Liver (tissue), 10 donors: ENCODE measurements at places on chromosomes 5 and 9. TPM values are rescaled to one million over a fixed set of nuclear protein-coding genes. Genes with fewer than 3 reads are reported as not detected.

The HINT2 gene
- polyA plus RNA-seq = 117 TPM

GRCh38 chr9:108599571-108599970, 256.2 kb downstream of the ACTL7B start:
- no peak for DNase-seq

GRCh38 chr5:132272311-132273210, 15.1 kb downstream of the PDLIM4 start:
- DNase-seq = peak; percentile 86

The FABP6 gene
- not detected for polyA plus RNA-seq

The RELL2 gene
- polyA plus RNA-seq = 1.2 TPM

- DNase-seq = no peak
These were observed 182.5 kb downstream of the GAPVD1 start for GRCh38 chr9:125444166-125444565.

The GPR150 gene
- polyA plus RNA-seq = 0.17 TPM

DNA sequence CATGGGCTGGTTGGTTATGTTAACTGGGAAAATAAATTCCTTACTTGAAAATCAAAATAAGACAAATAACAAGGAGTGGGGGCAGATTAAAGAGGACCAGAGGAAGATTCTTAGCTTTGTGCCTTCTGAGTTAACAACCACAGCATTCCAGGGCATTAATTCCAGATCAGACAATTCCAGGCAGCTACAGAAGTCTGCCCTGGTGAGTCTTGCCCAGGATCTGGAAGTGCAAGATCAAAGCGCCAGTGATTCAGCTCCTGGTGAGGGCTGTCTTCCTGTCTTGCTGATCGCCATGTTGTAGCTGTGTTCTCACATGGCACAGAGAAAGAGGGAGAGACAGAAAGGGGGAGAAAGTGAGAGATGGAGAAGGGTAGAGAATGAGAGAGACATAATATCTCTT, 65.6 kb downstream of the ANXA2R start:
- DNase-seq = no peak

- no peak for DNase-seq
These were observed 823.3 kb upstream of the NUDT12 start for GRCh38 chr5:104385906-104386305.

The ZDHHC21 gene
- polyA plus RNA-seq = 2.1 TPM

The ISL1 gene
- polyA plus RNA-seq = not detected

DNA sequence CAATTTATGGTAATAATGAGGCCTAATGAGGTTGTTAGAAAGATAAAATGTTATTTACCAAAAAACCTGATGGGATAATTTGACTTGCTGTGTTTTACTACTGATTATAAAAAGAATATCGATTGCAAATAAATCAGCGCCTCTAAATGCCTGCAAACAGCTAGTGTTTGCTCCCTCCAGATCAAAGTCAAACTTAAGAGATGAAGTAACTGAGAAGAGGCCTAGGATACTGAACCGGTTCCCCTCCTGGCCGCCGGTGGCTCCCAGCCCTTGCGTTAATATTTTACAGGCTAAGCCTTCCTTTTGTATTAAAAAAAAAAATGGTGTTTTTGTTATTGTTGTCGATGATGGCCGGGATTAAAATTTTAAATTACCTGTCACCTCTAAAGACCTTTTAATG, 2.6 kb downstream of the IRX1 start:
- DNase-seq = no peak

- no peak for DNase-seq
These were observed 141.0 kb downstream of the SSBP2 start for GRCh38 chr5:81609810-81610375.

DNA sequence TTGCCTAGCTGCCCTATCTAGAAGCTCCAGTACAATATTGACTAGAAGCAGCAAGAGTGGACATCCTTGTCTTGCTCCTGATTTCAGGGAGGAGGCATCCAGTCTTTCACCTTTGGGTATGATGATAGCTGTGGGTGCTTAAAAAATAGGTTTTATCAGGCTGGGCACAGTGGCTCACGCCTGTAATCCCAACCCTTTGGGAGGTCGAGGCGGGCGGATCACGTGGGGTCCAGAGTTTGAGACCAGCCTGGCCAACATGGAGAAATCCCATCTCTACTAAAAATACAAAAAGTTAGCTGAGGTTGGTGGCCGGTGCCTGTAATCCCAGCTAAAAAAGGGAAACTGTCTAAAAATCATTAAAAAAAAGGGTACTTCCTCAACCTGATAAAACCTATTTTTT, 2.0 kb upstream of the CAMSAP1 start:
- DNase-seq = no peak

- no peak for DNase-seq
These were observed 73.2 kb downstream of the UBAP1 start for GRCh38 chr9:34252016-34252415.

GRCh38 chr5:9617221-9617620, 12.9 kb downstream of the TAS2R1 start:
- no peak for DNase-seq

The MYOT gene
- polyA plus RNA-seq = 0.36 TPM

GRCh38 chr9:73059247-73059646, 92.4 kb upstream of the ANXA1 start:
- DNase-seq = no peak

DNA sequence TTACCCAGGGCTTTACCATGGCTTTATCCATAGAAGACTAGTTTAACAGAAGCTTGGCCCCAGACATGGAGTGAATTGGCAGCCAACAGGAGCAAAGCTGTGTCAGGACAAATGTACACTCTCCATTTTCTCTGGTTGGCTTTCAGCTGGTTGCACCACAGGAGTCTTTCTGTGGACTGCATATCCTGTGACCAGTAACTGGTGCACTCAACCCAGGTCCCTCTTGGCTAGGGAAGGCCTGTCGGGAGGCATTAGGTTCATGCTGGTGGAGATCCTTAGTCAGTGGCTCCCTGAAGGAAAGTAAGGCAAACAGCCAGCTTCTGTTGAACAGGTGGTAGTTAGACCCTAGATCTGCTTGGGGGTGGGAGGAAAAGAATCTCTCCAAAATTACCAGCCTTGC, 146.9 kb upstream of the TLX3 start:
- DNase-seq = no peak

DNA sequence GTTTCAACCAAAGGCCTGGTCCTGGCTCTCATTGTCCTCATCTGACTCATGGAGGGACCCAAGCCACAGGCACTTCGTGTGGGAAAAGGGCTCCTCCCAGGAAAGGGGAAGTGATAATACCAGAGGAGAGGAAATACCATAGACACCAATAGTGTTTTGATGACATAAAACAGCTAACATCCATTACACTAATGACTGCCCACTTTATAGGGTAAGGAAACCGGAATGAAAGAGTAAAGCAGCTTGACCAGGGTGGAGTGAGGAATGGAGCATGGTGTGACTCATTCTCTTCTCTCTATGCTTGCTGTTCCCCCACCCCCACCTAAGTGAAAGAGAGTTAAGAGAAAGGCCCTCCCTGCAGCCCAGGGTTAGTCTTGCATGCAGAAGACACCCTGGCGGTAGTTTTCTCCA, 67.4 kb upstream of the HRH2 start:
- DNase-seq = no peak

The CAMK4 gene
- polyA plus RNA-seq = 0.27 TPM

DNA sequence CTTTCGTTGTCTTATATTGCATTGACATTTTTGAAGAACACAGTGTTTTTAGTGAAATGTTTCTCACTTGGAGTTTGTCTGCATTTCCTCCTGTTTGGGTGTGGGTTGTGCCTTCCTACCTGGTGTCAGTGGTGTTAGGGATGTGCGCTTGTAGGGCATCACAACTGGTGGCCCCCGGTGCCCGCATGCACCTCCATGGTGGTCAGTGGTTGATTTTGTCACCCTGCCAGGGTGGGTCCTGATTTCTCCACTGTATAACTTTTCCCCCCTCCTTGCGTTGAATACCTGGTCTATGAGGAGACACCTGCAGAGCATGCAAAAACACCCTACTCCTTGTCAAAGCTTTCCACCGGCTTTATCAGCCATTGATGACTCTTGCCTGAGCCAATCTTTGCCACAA, 132.9 kb downstream of the BARX1 start:
- DNase-seq = no peak

GRCh38 chr9:98391406-98391805, 136.0 kb upstream of the TBC1D2 start:
- DNase-seq = no peak

- no peak for DNase-seq
These were observed 6.1 kb upstream of the AFAP1L1 start for GRCh38 chr5:149265597-149265996.

DNA sequence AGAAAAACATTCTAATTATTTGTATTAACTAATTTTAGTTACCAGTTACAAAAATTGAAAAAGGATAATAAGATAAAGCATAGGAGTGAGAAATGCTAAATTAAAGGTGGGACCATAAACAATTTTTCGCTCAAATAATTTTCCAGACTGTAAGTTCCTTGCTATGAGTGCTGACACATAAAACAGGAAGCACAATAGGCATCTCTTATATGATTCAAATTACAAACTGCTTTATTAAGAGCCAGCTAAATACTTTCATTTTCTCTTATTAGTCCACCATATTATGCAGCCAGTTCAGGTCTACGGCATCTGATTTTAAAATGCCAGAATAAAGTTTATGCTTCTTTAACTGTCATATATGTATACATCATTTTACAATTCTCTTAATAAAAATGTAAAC, 4.4 kb downstream of the RC3H2 start:
- no peak for DNase-seq
